ENCODE measurements at places on chromosomes 16 and 17.

GRCh38 chr17:73156166-73156840, 8.5 kb upstream of the SSTR2 start:
- DNase-seq, result peak; percentile 96

DNA sequence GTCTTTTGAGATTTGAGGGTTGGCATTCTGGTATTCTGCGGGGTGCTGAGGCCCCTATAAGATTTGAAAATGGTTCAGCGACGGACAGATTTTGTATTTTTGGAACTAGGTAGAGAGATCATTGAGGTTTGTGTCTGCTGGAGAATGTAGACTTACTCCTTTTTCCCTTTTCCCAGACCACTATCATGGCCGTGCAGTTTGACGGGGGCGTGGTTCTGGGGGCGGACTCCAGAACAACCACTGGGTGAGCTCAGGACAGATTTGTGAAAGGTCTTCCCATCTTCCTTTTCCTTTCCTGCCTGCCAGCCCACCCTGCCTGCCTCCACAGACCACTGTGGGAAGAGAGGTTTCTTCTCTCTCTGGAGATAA, 572 bp downstream of the PSMB6 start:
- DNase-seq, result peak; percentile 91

DNA sequence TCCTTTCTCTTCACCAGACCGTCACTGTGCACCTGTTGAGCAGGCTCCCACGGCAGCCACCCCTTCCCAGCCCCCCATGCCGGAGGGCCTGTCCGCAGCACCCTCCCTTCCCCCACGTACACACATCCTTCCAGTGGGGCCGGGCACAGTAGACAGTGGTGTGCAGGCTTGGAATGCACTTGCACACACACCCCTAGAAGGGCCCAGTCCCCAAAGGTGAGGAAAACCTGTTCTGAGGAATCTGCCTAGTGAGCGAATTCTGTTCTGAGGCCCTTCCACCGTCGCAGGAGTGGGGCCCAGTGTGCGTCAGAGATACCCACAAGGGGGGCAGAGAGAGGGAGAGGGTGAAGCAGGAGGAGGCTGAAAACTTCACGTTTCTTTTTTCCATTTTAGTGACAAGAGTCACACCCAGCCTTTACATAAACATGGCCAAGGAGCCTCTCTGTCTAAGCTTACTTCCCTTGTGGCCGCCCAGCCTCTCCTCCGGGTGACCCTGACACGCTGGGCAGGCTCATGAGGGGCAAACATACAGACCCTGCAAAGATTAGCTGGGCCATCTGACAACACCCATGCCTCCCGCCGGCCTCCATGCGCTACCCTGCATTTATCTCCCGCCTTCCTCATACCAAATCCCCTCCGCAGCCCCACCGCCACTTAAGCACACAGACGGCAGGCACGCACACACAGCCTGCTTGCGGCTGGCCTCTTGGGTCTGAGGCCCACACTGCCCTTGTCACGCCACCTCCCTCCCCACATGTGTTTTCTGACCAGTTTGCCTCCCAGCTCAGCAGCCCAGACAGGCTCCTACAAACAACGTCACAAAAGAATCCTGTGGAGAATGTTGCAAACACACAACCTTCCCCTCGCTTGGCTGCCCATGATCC, 1.8 kb downstream of the ZBTB4 start:
- peak; percentile 73 for DNase-seq

DNA sequence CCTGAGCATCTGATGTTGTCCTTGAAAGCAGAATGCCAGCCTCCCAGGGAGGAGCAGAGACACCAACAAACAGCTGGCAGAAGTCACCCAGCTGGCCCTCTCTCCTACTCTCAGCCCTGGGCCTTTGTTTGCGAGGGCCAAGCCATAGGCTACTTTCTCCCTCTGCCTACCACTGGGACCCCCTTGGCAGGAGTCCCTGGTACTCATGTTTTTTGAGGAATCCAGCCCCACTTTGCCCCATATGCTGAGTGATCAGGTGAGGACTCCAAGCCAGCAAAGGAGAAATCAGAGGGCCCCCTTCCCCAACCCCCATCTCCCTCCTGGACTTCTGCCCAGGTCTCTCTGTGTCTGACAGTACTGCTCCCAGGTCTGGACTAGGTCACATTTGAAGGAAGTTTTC, 121.9 kb downstream of the USP31 start:
- DNase-seq, result no peak

- no peak for DNase-seq
Measured at GRCh38 chr17:81039854-81040758, 5.2 kb downstream of the BAIAP2 start.

DNA sequence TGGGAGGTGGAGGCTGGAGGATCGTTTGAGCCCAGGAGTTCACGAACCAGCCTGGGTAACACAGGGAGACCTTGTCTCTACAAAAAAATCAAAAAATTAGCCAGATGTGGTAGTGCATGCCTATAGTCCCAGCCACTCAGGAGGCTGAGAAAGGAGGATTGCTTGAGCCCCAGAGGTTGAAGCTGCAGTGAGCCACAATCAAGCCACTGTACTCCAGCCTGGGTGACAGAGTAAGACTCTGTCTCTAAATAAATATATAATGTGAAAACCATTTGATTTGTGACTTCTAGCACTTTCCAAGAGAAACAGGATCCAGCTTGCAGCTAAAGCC, 459.1 kb downstream of the SOX9 start:
- no peak for DNase-seq

GRCh38 chr17:47955497-47956461, 1.9 kb downstream of the PRR15L start:
- DNase-seq, result no peak

GRCh38 chr16:79130616-79131015, 469.9 kb downstream of the MAF start:
- no peak for DNase-seq

- DNase-seq, result peak; percentile 69
Measured at GRCh38 chr17:43901861-43902589, 5.3 kb downstream of the MPP2 start.

GRCh38 chr17:72635034-72635635, 457.4 kb downstream of the SLC39A11 start:
- no peak for DNase-seq

- DNase-seq, result peak; percentile 43
Measured at GRCh38 chr16:89696670-89697128, 4.8 kb downstream of the SPATA2L start.

- DNase-seq, result no peak
Measured at GRCh38 chr16:518858-519257, 8.7 kb upstream of the CAPN15 start.

DNA sequence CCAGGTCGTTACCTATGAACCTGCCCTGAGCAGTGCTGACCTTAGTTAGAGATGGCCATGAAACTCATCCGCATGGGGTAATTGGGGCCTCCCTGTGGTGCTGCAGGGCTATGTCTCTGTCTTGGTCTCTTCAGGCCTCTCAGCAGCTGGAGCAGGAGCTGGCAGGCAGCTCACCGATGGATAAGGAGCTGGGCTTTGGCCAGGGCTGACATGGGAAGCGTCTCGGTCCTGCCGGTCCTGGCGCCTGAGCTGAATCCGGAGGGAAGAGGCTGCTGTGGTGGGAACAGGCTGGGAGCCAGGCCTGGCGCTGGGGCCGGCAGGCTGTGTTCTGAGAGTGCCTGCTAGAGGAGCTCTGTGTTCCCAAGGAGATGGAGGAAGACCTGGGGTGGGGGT, 10.1 kb downstream of the IL32 start:
- no peak for DNase-seq

Measured in endodermal cell (in vitro differentiated cells).